ENCODE measurements at places on chromosomes 6 and 20.
A peak's percentile ranks its signal among the peaks of the same experiment; 100 is the strongest.

DNA sequence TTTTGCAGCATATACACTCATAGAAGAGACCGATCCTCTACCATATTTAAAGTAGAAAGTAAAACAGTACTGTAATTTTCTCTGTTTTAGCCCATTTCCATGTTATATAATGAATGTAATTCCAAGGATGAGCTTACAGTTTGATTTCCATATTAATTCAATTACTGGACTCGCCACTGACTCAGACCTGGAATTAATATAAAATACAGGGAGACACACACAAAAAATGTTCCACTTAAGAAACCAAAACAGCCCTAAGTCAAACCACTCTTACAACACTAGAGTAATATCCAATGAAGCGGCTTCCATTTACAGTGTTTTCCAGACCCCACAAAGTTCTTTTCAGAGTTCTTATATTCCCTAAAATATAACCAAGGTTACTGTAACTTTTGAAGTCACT is 110.6 kb downstream of the BACH2 start:
- no peak for DNase-seq

GRCh38 chr20:10094566-10095173 is 59.9 kb downstream of the ANKEF1 start:
- no peak for DNase-seq

DNA sequence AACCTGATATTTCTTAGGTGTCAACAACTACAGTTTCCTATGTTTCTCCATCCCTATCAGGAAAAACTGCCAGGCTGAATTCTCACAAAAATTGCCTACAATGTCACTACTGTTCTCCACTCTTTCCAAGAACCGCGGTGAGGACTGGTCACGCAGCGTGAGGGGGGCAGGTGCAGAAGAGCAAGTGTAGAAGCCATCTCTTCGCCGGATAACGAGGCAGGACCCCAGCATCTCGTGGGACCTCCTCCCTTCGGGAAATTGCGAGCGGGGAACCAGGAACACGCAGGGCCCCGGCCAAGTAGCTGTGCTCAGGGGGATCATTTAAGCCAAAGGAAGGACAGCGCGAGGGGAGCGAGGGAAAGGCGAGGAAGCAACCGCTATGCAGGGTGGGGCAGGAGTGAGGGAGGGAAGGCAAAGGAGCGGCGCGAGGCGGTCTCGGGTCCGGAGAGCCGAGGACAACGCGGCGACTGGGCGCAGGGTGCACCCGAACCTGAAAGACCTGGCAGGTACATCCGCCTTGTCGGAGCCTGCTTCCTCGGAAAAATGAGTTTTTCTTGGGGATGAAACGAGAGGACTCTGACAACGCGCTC is 559 bp downstream of the APMAP start:
- DNase-seq, result no peak

- no peak for DNase-seq
Observed at GRCh38 chr6:139970591-139970991, 596.1 kb upstream of the CITED2 start.

- DNase-seq, result no peak
Observed at GRCh38 chr6:27187231-27188060, 60.1 kb upstream of the PRSS16 start.

DNA sequence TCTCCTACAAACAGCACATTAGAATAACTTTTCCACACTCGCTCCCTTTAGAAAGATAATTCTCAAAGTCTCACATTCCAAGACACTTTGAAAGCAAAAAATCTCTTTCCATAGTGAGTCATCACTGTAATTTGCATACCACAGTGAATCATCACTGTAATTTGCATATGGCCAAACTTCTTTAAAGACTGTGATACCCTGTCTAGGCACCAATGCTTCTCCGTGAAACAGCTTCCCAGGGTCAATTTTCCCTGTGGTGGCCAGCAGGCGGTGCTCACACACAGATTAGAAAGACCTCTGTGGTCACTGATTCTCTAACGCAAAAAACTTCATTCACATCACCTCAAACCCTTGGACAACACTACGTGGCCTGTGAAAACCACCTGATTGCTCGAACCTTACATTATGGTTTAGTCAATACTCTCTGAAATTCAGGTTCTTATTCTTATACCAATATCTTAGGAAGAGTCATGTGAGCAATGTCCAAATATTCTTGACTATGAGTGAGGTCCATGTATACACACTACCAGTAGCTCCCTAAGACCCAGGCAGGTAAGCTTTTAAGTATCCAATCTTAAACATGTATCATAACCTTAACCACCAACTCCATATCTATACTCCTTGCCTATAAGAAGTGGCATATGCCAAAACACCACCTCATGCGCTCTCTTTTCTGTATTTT is 78.5 kb upstream of the PHACTR1 start:
- peak; percentile 90 for DNase-seq

DNA sequence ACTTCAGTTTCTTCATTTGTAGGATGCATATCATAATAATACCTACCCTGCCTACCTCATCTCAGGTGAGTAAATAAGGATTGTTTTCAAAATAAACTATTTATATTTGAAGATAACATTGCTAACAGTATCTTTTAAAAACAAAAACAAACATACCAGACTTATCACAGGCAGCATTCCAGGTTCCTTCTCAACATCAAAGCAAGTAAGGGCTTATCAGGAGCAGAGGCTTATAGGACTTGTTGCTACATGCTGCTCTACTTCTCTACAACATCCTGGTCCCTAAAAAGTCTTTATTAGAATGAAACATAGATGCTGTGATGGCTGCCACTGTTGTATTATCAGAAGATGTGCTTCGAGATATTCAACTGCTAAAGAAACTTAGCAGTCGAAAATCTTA is 149.2 kb upstream of the PRDM1 start:
- no peak for DNase-seq

DNA sequence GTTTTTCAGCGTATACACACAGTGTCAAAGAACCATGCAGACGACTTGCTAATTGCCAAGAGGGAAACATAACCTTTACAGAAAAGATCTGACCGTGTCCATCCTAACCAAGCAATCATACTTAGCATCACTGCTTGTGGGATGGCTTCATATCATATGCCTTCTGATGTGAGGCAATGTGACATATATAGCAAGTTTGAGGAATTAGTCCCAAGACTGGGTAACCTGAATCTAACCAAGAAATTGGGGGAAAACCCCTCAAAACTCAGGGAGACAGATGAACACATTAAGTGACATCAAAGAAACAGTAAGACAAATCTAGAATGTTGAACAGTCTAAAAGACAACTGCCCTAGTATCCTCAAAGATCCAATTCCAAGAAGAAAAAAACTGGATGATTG is 18.4 kb downstream of the GNL1 start:
- DNase-seq, result no peak

DNA sequence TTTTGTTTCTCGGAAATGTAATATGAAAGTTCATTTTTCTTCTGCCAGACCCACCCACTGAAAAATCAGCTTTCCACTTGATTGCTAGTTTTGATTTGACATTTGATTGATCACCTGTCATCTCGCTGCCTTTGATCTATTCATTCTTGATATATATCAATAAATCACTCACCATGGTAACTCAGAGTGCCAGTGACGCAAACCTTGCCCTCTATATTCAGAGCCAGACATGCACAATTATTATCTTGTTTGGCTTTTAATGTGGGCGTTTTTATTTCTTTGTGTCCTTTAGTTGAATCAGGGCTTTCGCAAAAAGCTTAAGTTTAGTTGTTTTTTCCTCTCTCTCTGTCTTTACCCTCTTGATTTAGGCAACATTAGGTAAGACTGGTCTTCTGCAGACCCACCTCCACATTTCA is 2.0 kb downstream of the TSHZ2 start:
- no peak for DNase-seq

DNA sequence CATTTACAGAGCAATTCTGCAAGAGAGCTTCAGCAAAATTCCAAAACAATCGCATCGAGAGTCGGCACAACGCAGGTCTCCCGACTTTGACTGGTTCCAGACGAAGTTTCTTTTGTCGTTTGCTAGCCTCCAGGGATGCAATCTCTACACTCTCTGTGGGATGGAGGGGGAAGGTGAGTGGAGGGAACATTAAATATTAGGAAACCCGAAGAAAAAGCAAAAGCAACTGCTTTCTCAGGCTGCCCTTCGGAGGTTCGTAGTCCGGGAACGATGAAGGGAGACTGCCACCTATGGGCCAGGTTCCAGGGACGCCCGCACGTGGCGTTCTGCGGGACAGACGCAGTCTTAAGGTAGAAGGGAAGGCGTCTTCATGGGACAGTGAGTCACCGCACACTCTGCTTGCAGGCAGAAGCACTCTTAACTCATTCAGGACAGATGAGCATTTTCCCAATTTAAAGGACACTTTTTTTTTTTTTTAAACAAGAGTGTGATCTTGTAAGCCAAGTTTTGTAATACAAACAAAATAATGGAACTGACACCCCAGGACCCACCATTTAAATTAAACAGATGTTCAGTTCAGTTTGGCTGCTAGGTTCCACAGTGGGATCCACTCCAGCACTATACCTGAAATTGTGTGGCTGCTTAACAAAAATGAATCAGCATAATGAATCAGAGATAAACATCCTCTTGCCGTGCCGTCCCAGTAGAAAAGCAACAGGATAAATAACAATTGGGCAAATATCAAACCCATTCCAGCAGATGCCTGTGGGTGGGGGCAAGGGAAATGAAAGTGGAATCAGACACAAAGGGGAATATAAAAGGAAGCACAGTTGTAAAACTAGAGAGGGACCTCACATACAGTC is 65.8 kb upstream of the ARMC2 start:
- DNase-seq, result peak; percentile 95

DNA sequence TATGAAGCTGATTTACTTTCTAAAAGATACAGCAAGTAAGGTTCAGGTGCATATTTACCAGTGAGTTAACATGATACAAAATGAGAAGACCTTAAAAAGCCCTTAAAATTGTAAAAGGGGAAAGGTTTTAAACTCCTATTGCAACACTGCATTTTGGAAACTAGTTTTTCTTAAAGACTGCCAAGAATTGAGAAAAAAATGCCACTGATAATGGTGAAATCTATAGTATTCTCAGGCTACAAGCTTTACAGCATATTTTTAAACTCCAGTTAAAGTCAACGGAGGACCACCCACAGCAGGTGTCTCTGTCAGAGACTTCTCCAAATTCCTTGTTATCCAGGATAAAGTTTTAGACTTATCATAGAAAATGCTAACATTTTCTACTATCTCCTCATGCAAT is 53.6 kb downstream of the ELOVL5 start:
- no peak for DNase-seq

GRCh38 chr6:55282115-55282514 is 45.2 kb upstream of the GFRAL start:
- no peak for DNase-seq

DNA sequence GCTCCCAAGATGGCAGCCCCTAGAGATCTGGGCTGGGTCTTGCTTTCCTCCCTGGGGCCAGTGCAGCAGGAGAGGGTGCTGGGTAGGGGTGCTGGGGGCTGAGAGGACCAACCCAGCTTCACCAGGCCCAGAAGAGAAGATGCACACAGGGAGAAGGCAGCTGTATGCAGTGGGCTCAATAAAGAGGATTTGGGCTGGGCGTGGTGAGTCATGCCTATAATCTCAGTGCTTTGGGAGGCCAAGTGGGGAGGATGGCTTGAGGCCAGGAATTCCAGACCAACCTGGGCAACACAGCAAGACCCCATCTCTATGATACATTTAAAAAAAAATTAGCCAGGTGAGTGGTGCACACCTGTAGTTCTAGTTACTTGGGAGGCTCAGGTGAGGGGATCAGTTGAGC is 25.7 kb upstream of the EMILIN3 start:
- no peak for DNase-seq

DNA sequence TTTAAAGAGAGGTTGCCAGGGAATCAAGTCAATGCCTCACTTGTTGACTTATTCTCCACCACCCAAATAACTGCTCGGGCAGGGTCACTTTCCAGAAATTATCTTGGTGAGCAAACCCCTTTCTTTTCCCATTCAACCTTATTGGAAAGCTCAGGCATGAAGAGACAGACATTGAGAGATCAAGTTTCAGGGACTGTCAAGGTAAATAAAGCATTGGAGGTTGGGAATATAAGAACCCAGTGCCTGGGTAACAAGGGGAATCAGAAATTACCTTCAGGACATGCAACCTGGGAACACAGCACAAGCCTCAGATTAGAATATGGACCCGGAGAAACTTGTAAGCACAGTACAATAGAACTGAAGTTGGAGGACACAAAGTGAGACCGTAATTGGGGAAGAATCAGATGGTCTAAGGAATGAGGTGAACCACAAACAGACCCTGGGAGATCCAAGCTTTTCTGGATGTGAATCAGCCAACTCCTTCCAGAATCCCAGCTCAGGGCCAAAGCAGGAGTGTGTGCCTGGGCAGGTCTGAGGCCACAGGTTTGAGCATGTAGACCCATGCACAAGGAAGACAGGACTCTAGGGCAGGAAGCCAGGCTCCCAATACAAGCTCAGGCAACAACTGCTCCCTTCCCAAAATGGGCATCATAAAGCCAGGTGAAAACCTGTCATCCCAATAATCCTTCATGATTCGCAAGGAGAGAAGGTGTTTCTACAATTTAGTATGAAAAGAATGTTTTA is 512.8 kb downstream of the MAFB start:
- no peak for DNase-seq

DNA sequence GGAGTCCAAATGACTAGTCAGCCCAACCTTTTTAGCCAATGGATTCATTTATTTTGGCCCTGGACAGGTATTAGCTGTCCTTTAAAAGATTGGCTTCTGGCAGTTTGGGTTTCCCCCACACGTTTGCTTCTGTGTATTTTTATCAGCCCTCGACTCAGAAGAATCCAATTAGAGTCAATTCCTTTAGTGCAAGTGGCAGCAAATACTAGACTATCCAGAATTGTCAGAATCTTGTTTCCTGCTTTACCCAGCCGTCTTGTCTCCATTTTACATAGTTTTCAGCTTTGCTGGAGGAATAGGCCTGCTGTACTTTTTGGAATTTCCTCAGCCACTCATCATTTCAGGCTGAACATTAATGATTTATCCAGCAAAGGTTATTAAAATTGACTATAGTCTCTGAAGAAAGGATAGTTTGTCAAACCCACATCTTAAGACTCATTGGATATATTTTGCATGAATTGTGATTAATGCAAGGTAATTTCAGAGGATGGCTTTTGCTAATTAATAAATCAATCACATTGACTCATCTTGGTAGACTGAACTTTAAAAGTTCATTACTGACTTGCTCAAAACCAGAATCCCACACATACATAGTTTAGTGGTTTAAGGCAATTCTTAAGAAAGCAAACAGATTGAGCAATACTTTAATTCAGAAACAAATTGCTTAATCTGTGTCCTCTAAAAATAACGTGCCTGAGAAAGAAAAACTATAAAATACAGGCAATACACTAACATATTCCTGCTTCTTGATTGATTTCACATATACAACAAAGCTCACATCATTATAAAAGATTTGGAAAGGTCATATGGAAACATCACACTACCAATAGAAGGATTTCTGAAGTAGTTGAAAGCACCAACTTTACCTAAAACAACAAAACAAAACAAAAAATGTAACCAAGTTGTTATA is 62.9 kb upstream of the ZNF217 start:
- DNase-seq, result no peak

- no peak for DNase-seq
Observed at GRCh38 chr6:166296035-166296883, 11.9 kb downstream of the PRR18 start.
